Adipocyte (in vitro differentiated cells): ENCODE measurements at places on chromosomes 2 and 18.

- no peak for DNase-seq
These were observed 90.6 kb upstream of the LDAH start for GRCh38 chr2:20913491-20913890.

GRCh38 chr2:175136334-175137215, 31.4 kb downstream of the ATF2 start:
- DNase-seq, result no peak

- no peak for DNase-seq
These were observed 317.9 kb upstream of the UBE2E3 start for GRCh38 chr2:180662521-180662920.

DNA sequence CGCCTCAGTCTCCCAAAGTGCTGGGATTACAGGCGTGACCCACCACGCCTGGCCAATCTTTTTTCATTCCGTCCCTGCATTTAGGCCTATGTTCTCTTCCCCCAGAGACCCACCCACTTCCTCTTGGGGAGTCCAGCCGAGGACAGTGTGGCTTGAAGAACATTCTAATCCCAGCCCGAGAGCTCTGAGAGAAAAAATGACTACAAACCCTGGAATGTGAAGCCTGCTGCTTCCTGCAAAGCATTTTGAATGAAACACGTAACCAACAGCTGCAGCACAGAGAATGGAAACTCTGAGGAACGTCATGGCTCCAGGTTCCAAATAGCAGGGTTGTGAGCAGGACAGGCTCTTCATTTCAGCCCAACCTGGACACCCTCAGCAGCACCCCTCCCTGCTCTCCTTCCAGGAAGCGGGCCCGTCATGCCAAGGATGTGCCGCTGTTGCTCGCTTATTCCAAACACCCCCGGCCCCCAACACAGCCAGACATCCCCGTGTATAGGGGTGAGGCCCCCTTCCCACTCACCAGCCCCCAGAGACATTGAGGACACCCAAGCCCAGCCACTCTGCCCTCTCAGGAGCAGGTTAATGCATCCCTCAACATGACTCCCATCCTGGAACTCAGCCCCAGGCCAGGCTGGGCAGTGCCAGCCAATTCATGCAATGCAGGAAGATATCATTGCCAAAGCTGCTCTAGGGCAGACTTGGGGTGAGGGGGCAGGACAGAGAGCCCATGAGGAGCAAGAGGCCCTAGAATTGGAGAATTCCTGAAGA, 139.8 kb downstream of the ZFP36L2 start:
- peak; percentile 98 for DNase-seq

- peak; percentile 87 for DNase-seq
These were observed at the start of gene TLK1 for GRCh38 chr2:171160119-171160955. Gene TLK1, minus strand, starts transcription at chr2:171160893. Its CDS starts 465 bp downstream, at chr2:171160428.

- no peak for DNase-seq
These were observed 36.1 kb downstream of the DHRS9 start for GRCh38 chr2:169105476-169105875.

DNA sequence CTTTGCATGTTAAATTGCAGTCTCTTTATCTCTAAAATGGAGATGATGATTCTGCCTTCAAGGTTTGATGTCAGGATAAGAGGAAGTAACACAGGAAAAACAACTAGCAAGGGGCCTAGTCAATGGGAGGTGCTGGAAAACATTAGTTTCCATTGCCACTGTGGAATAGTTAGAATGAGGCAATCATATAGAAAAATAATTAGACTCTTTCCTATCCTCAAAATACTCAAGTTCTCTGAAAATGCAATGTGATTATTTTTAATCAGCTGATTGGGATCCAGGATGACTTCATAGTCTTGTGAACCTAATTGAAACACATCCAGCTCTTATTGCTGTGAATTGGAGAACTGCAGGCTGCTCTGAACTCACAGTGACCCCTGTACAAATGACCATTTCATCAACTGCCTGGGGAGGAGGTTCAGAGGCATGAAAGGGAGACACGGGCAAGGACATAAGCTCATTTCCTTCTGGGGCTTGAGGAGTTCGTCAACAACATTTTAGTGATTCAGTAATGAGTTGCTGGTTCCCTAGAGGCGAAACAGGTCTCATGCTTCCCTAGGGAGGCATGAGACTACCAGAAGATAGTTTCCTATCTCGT, 422.5 kb downstream of the LPIN1 start:
- DNase-seq, result peak; percentile 68

DNA sequence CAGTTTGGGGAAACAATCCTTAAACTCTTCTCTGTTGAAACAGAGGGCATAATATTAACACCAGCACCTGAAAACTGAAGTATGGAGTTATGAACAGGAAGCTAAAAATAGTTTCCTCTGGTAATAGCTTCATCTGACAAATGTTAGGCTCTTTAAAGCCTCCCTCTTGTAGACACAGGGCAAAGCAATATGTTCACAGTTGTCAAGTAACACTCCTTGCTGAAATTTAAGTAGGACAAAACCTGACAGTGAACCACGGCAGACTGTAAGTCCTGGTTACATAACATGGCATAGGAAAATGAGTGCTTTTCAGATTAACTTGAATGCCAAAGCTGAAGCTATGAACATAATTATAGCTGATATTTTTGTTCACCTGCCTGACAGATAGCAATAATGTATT, 172.9 kb downstream of the CMPK2 start:
- DNase-seq, result no peak

DNA sequence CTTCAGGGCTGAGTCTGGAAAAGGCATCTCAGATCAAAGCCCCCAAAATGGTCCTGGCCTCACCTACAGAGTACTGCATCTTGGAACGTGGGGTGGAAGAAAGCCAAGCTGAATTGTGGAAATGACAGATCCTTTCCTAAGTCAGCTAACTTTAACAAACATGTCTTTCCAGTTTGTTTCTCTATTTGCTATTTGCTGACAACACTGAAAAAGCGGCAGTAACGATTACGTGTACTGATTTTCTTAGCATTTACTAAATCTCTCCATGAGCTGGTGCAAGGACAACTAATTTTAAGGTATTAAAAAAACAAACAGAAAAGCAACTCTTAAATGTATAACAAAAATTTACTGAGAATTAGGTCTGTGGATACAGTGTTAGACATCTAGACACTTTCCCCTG, 1.1 kb downstream of the HIBCH start:
- peak; percentile 11 for DNase-seq

DNA sequence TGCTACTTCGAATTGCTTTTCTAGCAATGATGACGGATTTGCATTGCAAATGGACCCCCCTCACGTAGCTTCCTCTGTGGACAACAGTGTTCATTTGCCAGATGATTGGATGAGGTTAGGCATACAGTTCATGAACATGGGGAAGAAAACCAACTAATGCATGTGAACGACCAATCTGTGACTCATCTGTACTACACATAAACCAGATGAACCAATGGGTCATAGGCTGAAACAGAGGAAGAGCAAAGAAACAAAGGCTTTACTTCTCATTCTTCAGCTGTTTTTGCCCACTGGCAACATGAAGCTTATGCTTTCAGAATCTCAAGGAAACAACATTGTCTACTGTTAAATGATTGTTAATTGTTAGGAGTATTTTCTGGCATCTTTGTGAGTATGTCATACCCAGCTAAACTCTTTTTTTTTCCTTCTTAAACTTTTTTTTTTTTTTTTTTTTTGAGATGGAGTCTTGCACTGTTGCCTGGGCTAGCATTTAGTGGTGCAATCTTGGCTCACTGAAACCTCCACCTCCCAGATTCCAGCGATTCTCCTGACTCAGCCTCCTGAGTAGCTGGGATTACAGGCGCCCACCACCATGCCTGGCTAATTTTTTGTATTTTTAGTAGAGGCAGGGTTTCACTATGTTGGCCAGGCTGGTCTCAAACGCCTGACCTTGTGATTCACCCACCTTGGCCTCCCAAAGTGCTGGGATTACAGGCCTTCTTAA, 35.5 kb downstream of the EFEMP1 start:
- DNase-seq, result peak; percentile 60

DNA sequence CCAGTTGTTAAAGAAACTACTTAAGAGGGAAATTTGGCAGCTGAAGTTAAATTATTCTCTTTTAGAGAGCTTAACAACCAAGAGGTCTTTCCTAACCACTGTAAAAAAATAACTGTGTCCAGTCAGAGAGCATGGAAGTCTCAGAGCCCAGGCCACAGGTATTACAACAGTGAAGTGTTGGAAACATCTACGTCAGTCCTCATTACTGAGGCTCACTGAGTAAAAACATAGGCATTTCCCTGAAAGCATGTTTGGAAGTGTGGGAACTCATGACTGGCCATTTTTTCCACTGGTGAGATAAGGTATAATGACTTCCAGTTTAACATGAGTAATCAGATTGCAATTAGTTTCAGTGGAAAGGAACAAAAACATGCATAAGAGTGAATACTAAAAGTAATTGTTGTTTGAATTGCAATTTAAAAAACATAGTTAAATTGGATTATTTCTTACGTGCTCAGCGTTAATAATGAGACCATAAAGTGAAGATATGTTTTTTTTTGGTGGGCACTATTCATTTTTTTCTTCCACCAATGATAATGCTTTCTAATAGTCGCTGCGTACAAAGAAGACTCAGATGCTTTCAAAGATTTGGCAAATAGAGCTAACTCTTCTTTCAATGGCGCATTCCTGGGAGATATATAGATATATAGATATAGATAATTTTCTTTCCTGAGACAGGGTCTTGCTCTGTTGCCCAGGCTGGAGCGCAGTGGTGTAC, 60.8 kb downstream of the EFEMP1 start:
- DNase-seq, result peak; percentile 98

DNA sequence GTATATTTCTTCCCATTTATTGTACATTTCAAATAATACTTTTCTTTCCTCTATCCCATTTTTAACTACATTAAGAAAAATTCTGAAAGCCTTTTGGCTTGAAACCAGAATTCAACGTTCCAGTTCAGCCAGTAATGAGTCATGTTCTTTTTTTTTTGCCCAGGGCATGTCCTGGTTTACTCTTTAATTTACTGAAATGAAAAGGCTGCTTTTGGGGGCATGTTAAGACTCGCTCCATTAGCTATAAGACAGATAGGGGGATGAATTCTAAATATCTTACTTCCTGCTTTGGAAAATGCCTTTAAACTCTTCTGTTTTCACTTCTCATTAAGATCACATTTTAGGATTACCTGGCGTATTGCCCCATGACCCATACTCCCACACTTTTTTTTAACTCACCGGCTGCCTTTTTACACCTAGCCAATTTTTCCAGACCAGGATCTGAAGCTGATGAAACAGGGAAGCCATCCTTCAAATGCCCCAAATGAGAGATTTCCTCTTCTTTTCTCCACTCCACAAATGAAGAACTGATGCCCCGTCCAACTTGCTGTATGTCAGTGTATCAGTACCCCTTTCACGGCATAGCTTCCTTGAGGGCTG, 585 bp downstream of the ABCA12 start:
- peak; percentile 70 for DNase-seq

GRCh38 chr2:233462826-233463470, 103.6 kb downstream of the USP40 start:
- DNase-seq, result no peak

GRCh38 chr2:40535972-40536371, 84.1 kb upstream of the SLC8A1 start:
- DNase-seq, result no peak

DNA sequence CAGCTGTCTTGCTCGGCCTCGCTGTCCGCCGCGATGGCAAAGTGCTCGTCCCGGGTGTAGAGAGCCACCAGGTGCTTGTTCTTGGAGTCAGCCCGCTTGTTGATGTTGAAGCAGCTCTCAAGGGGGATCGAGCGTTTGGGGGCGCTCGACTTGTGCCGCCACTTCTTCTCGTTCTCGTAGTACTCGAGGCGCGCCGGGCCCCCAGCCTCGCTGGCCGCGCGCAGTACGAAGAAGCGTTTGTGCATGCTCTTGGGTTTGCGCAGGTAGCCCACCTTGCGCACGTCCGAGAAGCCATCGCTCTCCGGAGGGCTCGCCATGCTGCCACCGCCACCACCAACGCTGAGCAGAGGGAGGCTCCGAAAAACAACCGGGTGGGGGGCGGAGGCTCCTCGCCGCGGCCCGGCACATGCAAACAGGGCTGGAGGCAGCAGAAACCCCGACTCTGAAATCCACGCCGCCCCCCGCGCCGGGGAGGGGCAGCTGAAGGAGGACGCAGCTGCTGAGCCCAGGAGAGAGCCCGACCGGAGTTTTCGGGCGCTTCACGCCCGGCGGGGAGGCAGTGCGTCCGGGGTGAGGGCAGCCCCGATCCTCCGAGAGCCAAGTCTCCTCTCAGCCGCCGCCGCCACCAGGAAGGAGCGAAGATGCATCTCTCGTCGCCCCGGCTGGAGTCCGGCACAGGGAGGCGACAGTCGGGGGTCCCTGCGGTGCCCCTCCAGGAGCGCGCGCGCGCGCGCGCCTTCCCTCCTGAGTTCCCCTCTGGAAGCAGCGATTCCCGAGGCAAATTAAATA, 1.0 kb downstream of the IRS1 start:
- peak; percentile 68 for DNase-seq

DNA sequence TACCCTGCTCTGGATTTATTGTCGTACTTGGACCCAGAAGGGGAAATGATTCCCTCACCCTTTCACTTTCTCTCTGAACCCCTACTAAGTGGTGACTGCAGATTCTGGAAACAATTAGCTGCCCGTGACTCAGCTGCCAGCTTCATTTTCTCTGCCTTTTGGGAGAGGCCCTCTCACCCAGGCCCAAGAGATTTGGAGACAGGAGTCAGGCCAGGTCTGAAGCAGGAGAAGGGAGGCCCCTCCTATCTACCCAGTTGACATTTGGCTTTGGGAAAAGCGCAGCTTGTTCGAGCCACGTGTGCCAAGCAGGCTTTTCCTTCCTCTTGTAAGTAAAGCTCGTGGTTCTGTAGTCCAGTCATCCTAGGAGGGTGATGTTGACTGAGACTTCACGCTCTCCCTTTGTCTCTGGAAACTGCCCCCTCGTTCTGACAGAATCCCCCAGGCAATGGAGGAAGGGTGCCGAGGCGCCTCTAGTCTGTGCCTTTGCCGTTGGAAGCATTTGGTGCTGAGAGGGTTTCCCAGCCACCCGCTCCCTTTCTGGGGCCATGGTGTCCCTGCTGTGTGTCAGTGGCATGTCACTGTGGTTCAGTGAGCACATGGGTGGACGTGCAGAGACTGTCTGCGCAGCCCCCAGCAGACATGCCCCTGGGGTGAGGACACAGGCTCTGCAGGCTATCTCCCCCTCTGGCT, 8.6 kb downstream of the OXER1 start:
- peak; percentile 58 for DNase-seq

GRCh38 chr2:95271381-95271971, 2.8 kb upstream of the PROM2 start:
- DNase-seq, result no peak

- DNase-seq, result no peak
These were observed 1.8 kb upstream of the EVA1A start for GRCh38 chr2:75562513-75562864.

- no peak for DNase-seq
These were observed 47.2 kb downstream of the CDC42EP3 start for GRCh38 chr2:37623971-37624900.

DNA sequence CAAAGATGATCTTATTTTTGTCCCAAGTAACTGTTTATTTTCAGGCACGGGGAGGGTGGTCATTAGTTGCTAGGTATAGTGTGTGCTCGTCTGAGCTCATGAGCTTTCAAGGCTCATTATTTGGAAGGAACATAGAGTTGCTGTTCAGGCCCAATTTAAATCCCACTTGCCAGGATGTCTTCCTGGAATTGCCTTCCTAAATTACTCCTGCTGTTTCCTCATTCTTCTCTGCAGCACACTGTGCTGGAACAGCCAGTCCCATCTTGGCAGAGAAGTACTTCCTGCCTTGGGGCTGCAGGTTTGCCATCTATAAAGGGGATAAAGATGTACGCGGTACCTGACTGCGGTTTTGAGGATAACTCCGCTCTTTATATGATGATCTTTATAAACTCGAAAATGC, 37.3 kb downstream of the GREB1 start:
- no peak for DNase-seq
